ENCODE measurements at places on chromosomes 3 and 15.

DNA sequence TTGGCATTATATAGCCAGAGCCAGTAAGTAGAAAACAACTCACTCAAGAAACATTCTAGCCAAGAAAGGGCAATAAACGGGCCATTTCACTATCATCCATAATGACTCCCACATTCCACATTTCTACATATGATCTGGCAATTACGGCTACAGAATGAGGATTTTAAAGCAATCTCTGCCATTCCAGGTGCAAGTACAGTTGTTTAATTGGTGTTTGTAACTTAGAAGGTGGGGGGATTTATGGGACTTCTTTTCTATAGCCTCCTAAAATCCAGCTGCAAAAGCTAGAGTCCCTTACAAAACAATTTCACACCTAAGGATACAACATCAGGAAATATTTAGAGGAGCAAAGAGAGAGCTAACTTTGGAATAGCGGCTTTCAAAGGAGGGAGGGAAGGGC is 295.4 kb upstream of the RORA start:
- no peak for ATAC-seq

- ATAC-seq: no peak
Measured at GRCh38 chr15:72112116-72112515, 5.8 kb downstream of the MYO9A start.

GRCh38 chr15:90439946-90440345 is 51.9 kb downstream of the IQGAP1 start:
- ATAC-seq: no peak

DNA sequence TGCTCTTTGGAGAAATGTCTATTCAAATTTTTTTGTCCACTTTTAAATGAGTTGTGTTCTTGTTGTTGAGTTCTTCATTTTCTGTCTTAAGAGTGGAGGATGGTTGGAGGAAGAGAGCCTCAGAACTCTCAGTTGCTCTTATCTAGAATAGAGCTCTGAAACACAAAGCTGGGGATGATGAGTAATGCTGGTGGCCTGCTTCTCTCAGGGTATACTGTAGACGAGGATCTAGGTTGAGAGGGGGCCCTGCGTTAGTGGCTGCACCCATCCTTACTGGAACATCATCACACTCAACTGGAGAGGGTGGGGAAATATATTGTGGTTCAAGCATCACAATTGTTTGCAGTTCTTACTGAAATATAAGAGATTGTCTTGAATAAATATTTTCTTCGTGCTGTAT is 1.8 kb downstream of the SPTSSB start:
- ATAC-seq: no peak

DNA sequence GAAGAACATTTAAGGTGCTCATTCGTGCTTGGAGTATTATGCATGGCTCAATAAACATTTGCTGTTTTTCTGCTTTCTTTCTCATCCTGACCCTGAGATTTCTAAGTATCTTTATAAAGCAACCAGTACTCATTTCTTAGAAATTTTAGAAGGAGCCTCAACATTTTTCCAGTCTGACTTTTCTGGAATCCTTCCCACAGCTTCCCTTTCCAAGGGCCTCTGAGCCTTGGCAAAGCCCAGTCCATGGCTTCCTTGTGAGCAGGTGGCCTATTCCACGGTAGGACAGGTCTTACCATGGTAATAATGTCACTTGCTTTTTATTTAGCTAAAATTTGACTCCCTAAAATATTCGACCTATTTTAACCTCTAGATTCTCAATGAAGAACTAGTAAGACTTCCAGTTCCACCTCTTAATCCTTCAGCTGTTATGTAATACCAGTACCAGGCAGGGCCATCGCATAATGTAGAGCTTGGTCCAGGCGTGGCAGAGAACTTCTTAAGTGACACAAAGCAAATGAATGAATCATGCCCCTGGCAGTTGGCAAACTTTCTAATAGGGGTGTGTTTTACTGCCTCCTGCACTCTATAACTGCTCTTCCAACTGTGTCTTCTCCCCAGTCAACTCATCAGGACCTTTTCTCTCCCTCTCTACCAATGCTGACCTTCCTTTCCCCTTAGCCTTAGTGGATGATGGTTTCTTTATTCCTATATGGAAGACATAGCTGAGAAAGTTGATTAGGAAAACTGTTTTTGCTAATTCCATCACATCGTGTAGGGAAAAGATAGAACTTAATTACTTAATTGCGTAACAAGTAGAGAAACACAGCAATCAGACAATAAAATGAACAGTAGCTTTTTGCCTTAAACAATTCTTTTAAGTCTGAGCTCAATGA is 894 bp upstream of the TM4SF4 start:
- peak; percentile 76 for ATAC-seq

GRCh38 chr3:89851974-89852621 is 744.7 kb downstream of the EPHA3 start:
- peak; percentile 82 for ATAC-seq

DNA sequence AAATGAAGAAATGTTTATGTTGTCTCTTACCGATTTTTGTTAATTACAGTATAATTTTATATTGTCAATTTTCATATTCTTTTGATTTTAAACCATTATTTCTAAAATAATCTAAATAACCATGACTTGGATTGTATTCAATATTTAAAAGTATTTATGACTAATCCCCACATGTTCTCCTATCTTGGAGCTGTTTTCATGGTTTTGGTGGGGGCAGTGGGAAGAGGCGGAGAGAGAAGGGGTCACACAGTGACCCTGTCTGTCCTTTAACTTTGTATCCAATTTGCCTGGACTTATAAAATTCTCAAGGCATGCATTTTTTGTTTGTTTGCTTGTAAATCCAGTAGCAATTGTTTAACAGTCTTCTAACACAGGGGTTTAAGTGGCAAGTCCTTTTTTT is 407.4 kb downstream of the NTRK3 start:
- ATAC-seq: no peak

DNA sequence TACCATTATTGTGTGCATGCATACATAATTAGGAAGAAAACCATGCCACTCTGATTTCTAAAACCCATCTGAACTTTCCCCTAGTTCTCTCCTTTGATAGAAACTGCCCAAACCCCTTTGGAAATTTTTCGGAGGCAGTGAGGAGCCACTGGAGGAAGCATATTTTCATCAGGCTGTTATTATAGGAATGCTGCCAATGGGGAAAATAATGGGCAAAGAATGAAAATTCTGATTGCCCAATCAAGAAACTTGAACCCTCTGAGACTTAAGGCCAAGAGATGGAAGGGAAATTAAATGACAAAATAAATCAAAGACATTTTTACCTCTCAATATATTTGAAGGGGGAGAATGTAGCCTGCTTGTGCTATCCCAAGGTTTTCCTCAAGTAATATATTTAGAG is 376.0 kb upstream of the PDZRN3 start:
- ATAC-seq: no peak

GRCh38 chr3:83496462-83496861 is 1462.3 kb upstream of the CADM2 start:
- ATAC-seq: no peak

DNA sequence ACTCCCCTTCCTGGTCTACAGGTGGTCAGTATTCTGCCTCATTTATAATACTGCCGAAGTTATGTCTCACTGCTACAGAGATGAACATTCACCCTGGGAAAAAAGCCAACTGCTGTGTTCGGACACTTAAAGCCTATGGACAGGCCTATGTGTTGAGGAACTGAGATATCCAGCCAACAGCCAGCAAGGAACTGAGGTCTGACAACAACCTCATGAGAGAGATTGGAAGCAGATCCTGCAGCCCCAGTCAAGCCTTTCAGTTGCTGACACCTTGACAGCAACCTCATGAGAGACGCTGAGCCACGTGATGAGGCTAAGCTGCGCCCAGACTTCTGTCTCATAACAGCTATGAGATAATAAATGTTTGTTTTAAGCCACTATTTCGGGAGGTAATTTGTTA is 18.2 kb upstream of the FHIT start:
- no peak for ATAC-seq

DNA sequence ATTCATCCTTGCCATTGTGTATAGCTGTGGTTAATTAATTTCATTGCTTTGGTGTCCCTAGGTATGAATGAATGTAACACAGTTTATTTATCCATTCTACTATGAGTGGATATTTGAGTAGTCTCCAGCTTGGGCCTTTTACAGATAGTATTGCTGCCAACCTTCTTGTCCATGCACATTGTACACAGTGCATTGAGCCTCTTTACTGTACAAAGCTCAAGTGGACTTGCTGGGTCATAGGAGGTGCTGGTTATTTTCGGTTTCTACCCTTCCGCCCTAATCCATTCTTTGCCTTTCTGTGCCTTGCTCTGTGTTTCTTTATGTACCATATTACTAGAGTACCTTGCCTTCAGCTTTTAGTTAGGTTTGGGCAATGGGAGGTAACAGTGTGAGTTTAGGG is 60.7 kb downstream of the DUT start:
- ATAC-seq: no peak

- no peak for ATAC-seq
Measured at GRCh38 chr3:131447349-131447748, 55.4 kb downstream of the MRPL3 start.

DNA sequence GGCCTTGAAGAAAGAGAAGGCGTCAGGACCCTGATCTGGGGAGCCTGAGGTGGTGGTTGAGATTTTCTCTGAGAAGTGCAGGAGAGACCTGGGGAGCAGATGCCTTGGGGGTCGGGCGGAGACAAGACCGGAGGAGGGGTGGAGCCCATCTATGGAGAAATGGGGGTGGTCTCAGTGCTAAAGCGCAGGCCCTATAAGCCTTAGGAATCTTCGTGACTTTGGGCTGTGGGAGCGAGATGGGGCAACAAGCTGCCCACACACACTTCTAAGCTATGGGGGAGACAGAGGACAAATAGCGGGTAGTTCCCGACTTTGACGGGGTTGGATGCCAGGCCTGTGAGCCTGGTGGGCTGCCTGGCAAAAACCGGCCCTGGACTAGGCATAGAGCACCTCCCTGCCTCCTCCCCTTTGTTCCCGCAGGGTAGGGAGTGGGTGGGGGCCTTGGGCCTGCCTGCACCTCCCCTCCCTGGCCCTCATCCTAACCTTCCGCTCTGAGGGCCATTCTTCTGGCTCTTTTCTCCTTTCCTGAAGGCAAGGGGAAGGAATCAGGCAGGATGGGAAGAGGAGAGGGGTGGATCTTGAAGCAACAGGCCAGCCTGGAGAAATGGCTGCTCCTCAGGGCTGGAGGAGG is 880 bp downstream of the NISCH start:
- ATAC-seq: peak; percentile 68

GRCh38 chr3:116950301-116951055 is 240.9 kb downstream of the TUSC7 start:
- no peak for ATAC-seq

DNA sequence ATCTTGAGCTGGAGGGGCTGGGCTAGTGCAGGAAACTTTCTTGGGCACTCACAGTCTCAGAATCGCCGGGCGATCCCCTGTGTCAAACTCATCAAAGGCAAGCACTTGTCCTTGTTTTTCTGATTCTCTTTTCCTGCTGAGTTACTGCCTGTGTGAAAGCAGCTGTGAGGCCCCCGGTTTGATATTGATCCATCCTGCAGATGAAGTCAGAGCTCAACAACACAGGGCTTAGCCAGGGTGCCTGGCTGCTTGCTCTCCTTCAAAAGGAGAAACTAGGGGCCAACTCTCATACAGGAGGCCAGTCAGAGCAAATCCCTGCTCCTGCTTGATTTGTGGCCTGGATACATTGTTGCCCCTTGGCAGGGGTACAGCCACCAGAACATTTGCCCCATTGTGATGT is 22.9 kb downstream of the CLSTN2 start:
- no peak for ATAC-seq

GRCh38 chr15:91278951-91279350 is 178.9 kb downstream of the SV2B start:
- no peak for ATAC-seq

GRCh38 chr15:101045835-101046691 is 126.9 kb downstream of the LRRK1 start:
- no peak for ATAC-seq

DNA sequence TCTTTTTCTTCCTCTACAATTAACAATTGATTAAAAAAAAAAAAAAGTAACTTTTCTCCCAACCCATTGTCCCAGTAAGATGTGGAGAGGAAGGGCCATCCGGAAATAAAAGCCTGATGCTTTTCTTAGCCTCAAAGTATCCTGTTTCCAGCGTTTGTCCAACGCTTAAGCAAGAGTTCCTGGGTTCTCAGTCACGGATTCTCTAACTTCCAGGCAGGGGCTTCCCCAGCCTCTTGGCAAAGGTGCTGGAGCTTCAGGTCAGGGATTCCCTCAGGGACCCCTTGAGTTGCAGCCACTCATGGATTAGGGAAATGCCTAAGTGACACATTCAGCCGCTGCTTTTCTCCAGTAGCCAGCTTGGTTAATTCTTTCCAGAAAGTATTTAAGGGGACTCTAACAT is 22.3 kb upstream of the C2CD4B start:
- no peak for ATAC-seq

- peak; percentile 17 for ATAC-seq
Measured at GRCh38 chr3:13062647-13063046, 10.6 kb downstream of the IQSEC1 start.

DNA sequence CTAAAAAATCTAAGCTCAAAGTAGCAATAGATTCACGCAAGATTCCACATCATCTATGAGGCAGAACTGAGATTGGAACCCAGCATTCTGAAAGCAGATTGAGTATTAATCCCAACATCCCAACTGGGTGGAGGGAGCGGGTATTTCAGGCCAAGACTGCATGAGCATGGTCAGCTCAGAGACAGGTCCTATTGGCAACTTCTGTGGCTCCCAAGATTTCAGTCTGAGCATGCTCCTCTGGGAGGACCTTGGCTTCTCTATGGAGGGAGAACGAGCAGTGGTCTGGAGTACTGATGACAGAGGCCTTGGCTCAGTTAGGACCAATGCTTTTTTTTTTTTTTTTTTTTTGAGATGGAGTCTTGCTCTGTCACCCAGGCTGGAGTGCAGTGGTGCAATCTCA is 4.0 kb upstream of the ITGA11 start:
- ATAC-seq: no peak

DNA sequence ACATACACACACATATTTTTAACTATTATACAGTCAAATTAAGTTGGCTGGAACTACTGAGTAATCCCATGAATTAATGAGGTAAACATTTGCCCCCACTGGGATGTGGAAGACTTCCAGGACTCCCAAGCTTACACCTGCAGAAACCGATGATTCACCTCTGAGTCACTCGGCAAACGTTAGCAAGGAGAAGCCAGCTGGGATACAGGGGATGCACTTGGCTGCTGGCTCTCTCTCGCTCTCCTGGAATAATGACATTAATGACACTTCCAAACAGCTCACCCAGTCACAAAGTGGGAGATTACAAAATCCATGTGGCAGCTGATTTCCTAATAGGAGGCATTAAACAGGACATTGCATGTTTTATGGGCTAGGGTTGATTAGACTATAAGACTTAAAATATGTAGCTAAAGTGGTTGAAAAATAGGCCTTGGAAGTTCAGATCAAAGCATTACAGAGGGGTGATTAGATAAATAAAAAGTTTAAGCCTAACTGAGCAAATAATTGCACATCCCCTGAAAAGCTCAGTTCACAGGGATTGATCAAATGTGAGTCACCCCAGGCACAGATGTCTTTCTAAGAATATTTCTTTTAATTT is 500.9 kb downstream of the SOX2 start:
- ATAC-seq: peak; percentile 58

Measured in SK-N-SH treated with all-trans-retinoic acid at 6 μM for 48 hours (cell line).